ENCODE measurements at places on chromosomes 6 and 20.

DNA sequence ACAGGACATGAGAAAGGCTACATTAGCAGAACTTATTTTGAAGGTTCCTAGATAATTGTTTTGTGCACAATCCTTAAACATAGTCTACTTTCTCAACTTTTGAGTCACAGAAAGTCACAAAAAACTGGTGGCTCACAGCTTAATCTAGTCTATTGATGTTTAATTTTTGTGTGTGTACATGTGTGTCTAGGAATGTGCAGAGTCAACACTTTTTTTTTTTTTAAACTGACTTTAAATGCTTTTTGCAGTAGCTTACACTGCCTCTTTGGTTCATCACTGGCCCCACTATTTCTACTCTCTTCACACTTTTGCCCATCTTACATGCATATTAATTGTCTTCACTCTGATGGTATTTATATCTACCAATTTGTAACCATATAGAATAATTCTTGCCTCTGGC, 566.9 kb downstream of the BCKDHB start:
- DNase-seq = no peak

- DNase-seq = no peak
Observed at GRCh38 chr6:39572661-39573340, 152.4 kb downstream of the KIF6 start.

GRCh38 chr6:90175627-90176538, 120.8 kb downstream of the BACH2 start:
- peak; percentile 33 for DNase-seq

GRCh38 chr6:37182736-37183590, 13.0 kb downstream of the PIM1 start:
- DNase-seq = peak; percentile 88

DNA sequence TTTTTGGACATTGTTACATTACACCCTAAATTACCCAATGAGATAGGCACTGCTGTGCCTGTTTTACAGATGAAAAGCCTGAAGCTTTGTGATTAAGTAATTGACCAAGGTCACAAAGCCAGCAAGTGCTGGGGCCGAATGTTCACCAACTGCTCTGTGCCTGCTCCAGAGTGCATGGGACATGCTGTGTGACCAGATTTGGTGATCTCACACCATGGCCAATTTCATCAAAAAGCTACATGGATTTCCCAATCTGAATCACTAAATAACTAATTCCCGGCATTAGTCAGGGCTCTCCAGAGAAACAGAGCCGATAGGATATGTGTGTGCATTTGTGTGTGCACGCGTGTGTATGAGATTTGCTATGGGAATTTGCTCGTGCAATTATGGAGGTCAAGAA, 228.3 kb upstream of the ECI2 start:
- DNase-seq = no peak

GRCh38 chr6:3444276-3445088, 12.4 kb downstream of the SLC22A23 start:
- DNase-seq = no peak

DNA sequence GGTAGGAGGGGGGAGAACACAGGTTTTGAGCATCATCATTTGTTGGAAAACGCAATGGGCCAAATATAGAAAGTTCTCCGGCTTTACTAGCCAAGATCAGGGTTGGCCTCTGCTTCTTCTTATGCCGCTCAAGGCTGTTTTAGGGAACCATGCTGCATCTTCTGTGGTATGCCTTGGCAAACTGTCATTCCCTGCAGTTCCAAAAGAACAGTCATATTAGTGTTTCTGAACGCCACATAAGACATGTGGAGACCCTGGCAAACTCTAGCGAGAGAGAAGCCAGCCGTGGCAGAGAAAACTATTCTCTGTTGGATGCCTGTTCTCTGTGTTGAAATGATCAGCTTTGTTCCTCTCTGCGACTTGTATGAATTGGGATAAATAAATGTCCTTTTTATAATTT, 10.8 kb downstream of the ACTR5 start:
- no peak for DNase-seq

DNA sequence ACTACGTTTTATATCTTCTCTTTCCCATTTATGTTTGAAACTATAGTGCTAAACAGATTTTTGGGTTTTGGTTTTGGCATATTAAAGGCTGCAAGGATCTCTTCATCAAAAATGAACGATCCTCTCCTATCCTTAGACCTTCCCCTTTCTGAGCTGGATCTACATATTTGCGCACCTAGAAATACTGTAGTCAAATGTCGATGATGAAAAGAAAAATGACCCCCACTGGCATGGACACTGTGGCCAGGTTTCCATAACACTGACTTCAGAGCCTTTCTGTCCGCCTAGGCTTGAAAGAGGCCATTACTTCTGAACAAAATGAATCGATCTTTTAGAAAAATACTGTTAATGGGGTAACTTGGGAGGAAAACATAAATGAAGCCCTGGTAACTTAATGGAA, 5.8 kb downstream of the FLRT3 start:
- DNase-seq = no peak

DNA sequence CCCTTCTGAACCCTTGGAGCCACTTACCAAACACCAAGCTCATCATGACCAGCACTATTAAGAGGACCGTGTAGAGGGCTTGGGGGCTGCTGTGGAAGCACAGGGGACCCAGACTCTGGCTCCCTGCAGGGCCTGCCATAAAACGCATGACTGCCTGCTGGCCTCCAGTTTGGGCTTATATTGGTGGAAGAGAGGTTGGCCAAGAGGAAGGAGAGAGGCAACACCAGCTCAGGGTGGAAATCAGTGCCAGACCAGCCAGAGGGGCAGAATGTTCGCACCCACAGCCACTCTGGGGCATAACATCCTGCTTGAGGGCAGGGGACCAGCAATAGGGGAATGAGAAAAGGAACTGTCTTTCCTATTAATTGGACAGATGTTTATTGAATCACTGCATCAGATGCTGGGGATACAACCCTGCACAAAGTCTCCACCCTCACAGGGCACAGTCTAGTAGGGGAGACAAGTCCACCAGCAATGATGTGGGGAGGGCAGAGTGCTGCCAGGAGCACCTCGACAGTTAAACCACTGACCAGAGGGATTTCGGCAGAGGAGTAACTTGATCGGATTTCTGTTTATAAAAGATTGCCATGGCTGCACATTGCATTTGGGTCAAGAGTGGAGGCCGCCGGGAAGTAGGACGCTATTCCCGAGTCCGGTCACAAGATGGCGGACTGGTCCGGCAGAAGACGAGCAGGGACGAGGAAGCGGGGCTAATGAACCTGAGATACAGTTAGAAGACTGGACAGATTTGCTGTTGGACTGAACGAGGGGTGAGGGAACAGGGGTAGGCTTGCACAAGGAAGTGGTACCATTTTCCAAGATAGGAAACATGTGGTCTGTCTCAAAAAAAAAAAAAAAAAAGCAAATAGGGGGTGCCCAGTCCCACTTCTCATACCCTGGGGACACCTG, at the start of gene LY6G5C:
Gene LY6G5C, minus strand, starts transcription at position 842 of the 909 bp plus-strand sequence. Its CDS starts 694 bp downstream, at position 148.
- DNase-seq = peak; percentile 76

- no peak for DNase-seq
Observed at GRCh38 chr6:126188279-126188909, 151.5 kb upstream of the CENPW start.

DNA sequence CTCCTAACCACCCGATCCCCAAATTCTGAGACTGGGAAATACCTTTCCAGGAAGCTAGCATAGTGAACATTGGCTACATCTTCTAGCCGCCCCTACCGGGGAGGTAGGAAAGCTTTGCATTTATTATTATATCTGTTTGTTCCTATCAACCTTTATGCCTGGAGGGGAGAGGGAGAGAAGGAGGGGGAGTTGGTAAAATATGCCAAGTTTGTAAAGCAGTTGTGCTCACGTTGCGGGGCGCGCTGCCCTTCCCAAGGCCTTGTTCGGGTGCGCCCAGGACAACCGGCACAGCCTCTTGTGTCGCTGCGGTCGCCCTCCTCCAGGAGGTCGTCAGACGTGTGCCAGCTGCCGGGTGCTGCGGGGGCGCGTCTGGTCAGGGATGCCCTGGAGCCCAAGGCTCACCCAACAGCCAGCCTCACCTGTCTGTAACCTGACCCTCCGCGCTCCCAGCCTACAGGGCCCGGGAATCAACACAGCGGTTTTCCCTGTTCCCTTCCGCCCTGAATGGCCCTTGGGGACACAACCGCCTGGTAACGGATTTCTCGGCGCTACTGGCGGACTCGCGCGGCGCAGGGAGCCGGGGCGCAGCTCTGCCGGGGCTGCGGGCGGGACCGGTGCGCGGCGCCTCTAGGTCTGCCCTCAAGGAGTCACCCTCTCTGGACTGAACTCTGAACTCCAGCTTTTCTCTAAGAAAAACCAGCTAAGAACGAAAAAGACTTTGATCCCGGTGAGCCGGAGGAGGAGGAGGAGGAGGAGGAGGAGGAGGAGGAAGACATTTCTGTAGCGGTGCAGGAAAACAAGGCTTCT, 1.1 kb upstream of the OVOL2 start:
- no peak for DNase-seq

DNA sequence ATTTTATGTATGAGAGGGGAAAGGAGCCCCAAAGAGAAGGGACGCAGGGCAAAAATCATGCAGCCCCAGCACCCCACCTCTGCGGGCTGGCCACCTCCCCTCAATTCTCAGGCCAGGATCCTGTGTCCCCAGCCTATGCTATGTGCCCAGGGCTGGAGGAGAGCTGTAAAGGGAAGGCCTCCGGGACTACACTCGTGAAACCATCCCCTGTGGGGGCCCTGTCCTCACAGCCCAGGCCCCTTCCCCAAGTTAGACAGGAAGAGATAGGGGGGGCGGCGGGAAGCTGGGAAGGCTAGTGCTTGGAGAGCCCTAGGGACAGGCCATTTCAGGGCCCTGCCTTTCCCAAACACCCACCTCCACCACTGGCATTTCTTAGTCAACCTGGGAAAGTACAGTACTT, 1.4 kb upstream of the COL11A2 start:
- DNase-seq = no peak

Data from CD4-positive, alpha-beta T cell treated with Interleukin-4 for 4 hours (primary cell).